Naive B cell (primary cell): ENCODE measurements at places on chromosomes 2 and 18. TPM values are rescaled to one million over a fixed set of nuclear protein-coding genes. Genes with fewer than 3 reads are reported as not detected.

TSPYL6 gene
- polyA plus RNA-seq: 0.17 TPM

DNA sequence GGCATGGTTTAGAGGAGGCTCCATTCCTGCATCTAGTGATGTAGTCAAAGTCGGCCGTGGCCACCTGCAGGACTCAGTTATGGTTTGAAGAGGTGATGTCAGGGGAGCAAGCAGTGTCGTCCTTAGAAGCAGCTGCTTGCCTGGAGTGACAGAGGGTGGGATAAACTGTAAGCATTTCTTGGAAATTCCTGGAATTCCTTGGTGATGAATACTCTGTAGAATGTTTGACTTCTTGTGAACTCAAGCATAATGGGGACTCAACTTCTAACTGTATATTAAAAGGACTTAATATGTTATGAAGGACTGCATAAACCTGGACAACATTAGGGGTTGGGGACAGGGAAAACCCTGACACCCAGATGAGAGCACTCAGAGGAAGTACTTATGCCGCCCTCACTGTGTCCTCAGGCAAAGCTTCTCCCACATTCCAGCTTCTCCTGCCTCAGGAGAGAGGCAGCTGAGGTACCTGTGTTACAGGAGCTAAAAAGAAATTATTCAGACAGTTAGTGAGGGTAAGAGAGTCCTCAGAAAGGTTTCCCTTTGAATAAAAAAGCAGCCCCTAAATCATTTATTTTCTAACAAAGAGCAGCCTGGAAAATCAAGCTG is 459.9 kb upstream of the CELF4 start:
- DNase-seq: no peak

DNA sequence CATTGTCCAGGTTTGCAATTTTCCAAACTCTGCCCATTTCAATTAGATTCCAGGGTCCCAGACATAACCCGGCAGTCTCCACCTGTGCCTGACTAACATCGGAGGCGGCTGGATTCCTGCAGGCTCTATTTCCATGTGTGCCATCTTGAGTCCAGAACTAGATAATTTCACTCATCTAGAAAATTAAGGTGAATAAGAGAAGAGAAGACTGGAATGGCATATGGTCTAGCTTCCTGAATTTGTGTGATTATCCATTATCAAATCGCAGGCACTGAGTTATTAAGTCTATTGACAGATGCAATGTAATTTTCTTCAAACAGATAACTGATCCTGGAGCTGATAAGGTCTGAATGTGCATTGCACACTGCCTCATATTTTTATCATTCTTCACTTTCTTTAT is 305.2 kb downstream of the ETAA1 start:
- DNase-seq: no peak

DNA sequence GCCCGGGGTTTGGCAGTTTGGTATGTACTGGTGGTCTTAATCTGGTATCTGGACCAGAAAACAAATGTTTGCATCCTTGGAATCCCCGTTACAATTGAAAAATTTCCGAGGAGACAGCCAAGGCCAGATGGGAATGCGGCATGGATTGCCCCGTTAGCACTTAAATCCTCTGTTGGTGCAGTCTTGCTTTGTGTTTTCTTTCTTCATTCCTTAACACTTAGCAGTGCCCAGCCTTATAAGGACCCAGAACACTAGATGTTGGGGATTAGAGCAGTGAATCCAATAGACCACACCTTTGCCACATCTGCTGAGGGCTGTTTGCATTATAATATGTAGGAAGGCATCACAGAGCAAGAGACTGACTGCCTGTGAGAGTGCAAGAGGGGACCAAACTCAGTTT is 12.8 kb upstream of the ZNF532 start:
- no peak for DNase-seq

DNA sequence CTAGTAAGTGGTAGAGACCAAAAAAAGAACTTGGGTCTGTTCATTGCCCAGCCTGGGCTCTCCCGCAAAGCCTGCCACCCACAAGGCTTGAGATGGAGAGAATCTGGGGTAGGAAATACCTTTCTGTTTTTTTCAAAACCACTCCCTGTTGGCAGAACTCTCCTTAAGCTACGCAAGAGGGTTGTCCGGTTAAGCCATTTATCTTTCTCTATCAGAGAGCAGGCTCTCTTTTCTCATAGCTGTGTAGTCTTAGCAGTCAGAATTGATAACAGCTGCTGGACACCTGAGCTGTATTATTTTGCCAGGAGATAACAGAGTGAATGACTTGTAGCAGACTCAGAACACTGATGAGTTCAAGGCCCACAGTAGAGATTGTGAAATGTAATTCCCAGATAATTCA is 1088.1 kb downstream of the TSN start:
- DNase-seq: no peak
